Kidney glomerular epithelial cell (primary cell): ENCODE measurements at places on chromosomes 12 and 14.

DNA sequence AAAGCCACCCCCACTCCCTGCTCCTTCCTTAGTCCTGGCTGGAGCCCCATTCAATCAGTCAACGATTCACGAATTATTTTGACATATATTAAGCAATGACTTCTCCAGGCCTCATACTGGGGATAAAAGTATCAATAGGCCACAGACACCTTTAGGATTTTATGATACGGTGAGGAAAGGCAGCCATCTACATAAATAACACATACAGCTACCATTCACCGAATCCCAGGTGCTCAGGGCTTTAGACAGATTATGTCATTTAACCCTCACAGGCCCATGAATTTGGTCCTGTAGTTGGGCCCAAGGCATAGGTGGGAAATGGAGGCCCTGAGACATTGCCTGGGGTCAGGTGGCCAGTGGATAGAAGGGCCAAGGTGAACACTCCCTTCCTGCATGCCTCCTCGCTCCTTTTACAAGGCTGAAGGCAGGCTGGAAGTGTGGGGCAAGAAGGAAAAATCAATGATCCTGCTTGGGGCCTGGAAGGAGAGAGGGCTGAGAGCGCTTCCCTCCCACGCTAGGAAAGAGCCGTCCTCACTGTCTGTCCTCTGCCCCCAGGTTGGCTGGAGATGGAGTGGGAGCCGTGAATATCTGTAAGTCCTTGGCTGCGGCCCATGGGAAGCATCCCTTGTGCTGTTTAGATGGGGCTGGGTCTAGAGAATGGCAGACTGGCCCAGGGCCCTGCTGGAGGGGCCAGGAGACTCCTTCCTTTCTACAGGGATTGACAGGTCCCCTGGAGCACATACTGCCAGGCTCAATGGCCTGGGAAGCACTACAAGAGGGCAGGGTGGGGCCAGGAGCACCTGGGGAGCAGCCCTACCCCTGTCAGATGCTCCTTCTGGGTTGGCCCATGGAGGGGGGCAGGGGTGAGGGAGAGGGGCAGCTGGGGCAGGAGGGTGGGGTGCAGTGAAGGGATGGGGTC, 14.8 kb downstream of the KRT7 start:
- DNase-seq = no peak

- DNase-seq = peak; percentile 92
Observed at GRCh38 chr12:6430124-6430989, 14.4 kb upstream of the CD27 start.

GRCh38 chr14:102506626-102506925, 3.0 kb downstream of the ANKRD9 start:
- DNase-seq = no peak

DNA sequence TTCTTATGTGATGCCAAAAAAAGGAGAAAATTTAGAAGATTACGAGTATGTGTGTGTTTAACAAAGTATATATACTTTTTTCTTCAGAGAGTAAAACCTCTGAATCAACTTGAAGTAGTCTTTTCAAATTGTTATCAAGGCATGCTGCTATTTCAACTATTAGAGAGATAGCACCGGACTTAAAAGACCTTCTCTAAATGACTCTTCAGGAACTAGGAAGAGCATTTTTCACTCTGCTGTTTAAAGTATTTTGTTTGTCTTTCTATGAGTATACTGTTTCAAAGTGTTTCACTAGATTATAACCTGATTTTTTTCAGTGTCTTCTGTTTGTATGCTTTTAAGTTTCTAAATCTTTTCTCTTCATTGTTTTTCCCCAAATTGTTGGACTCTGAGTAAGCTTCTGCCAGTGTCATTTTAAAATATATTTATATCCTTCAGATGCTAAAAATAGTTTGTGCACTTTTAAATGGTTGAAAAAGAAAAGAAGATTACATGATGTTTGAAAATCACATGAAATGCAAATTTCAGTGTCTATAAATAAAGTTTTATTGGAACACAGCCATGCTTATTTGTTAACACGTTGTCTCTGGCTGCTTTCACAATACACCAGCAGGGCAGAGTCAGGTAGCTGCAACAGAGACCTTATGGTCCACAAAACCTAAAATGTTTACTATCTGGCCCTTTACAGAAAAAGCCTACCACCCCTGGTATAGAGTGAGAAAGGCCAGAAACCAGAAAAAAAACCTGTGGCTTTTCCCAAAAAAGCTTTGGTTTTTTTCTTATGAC, 21.3 kb downstream of the CRADD start:
- no peak for DNase-seq

GRCh38 chr12:55780685-55781084, 36.8 kb downstream of the SARNP start:
- no peak for DNase-seq

DNA sequence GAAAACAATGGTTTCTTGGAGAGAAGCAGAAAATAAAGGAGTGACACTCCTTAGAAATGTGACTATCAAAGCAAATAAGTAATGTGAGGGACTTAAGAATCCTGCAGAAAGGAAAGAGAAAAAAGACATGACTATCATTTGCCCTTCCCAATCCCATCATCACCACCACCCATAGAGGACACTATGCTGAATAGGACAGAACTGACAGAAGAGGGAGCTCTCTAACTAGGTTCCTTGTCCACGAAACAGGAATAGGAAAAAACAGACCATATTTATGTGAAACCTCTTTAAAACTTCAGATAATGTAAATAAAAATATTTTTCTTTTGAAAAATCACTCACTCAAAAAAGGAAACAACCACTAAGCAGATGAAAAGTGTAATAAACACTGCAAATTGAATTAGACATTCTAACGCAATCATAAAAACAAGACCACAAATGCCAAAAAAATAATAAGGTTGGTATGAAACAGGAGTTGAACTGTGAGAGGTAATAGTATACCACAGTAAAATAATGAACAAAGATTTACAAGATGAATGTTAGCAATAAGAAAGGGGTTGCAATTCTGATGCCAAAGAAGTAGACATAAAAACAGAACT, 24.1 kb downstream of the KLRD1 start:
- peak; percentile 72 for DNase-seq
